ENCODE measurements at places on chromosomes 6 and 20.

- DNase-seq, result no peak
Observed at GRCh38 chr6:107284805-107285204, 169.5 kb upstream of the BEND3 start.

DNA sequence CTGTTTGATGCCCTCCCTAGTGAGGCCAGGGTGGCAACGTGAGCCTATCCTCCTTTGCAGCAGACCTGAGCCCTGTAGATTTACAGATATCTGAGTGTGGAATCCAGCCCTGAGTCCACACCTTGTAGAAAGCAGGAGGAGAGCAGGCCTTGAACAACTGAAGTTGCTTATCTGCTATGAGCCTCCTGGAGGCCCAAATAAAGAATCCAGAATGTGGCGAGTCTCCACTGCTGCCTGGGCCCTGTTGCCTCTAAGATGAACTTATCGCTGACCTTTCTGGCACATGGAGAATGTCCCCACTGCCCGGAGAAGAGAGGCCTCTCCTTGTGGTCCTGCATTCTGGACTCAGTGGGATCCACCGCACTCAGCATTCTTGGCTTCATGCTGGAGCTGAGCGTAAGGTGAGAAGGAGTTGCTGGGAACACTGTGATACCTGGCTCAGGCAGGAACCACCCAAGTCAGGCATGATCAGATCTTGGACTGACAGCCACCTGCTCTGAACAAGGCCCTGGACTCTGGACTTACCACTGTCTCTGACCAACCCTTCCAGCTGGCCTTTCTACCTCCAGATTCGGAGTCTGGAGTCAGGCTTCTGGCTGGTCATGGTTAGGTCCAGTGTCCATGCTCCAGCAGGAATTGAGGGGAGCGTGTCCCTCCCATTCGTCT lies 5.8 kb upstream of the MANBAL start:
- DNase-seq, result no peak

DNA sequence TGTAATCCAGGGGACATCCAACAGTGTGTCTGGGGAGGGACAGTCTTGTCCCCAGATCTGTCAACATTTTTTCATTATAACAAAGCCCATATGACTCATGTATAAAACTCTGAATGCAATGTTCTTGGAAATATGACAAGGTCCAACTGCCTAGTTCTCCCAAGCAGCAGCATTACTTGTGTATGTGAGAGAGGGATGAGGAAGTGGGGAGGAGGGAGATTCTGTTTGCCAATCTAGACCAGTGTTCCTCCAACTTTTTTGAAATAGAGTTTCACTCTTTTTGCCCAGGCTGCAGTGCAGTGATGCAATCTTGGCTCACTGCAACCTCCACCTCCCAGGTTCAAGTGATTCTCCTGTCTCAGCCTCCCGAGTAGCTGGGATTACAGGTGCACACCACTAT lies 394.8 kb downstream of the DHX35 start:
- DNase-seq, result no peak

DNA sequence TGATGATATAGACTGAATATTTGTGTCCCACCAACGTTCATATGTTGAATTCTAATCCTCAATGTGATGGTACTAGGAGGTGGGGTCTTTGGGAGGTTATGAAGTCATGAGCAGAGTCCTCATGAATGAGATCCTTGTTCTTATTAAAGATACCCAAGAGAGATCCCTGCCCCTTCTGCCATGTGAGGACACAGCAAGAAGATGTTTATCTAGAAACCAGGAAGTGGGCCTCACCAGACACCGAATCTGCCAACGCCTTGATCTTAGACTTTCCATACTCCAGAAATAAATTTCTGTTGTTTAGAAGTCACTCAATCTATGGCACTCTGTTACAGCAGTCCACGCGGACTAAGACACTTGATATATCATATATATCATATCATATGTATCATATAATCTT lies 67.7 kb upstream of the GCM1 start:
- DNase-seq, result no peak

DNA sequence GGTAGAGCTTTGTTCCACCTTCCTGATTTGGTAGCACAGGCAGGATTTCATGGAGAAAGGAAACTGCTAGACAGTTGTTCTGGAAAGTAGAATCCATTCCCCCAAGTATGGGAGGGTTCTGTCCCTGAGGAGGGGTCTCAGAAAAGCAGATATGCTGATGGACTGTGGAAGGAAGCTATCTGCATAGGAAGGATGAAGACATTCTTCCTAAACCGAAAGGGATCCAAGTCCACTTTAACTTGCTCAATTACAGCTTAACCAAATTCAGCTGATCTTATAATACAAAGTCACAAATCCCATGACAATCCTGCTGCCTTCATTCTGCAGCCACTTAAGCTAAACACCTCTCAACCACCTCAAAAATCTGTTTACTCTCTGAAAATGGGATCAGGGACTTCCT lies 2.6 kb downstream of the MAN1A1 start:
- DNase-seq, result no peak

GRCh38 chr20:54257071-54257816 lies 49.4 kb downstream of the PFDN4 start:
- DNase-seq, result no peak

- DNase-seq, result no peak
Observed at GRCh38 chr6:45377043-45377553, 636 bp downstream of the SUPT3H start.

DNA sequence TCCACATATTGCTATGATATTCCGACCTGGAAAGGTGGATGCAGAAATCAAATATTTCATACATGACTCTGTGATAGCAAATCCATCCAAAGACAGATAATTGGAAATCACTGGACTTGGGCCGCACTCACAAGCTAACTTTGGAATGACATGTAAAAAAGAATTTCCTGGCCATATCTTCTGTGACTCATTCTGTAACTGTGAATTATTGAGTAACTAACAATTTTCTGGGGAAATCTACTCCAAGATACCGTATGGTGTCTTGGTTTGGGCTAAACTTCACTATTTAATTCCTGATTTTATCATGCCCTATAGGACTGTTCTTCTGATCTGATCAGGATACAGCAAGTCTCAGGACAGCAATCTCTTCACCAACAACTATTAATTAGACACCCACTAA lies 92.7 kb upstream of the LY86 start:
- DNase-seq, result no peak

- DNase-seq, result no peak
Observed at GRCh38 chr6:139679516-139680179, 305.2 kb upstream of the CITED2 start.

- DNase-seq, result no peak
Observed at GRCh38 chr20:44282192-44282591, 28.8 kb downstream of the FITM2 start.

- no peak for DNase-seq
Observed at GRCh38 chr6:17983730-17984129, 3.7 kb downstream of the KIF13A start.

GRCh38 chr6:141580131-141580530 lies 552.6 kb upstream of the GJE1 start:
- DNase-seq, result no peak

DNA sequence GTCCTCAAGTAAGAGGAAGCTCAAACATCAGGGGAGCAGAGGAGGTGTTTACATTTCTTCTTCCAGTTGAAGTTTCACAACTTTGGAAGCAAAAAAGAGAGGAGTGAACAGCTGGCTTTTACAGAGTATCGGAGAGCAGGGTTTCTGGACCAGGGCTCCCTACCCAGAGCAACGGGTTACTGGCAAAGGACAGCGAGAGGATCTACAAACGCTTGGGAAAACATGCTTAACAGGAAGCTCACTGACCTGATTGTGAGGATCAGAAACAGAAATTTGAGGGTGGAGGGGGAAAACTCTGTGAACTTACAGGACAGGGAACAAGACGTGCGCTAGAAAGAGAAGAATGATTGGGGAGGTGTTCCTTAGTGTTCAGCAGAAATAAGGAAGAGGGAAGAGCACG lies 85.7 kb upstream of the TAB2 start:
- DNase-seq, result no peak

DNA sequence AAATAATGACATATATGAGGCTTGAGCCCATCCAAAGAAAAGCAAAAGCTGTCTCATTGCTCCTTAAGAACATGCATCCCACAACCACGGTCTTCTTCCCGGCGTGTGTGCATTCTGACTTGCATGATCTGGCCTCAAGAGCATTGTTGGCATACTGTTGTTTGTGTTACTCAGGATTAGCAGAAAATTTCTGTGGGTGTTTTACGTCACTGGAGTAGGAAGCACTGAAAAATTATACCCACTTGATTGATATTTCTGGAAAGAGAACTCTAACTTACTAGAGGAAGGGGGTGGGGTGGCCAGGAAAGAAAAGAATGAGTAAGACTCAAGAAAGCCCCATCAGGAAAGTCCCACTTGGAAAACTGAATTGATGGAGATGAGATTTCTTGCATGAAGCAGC lies 326.2 kb upstream of the PRDM1 start:
- no peak for DNase-seq

DNA sequence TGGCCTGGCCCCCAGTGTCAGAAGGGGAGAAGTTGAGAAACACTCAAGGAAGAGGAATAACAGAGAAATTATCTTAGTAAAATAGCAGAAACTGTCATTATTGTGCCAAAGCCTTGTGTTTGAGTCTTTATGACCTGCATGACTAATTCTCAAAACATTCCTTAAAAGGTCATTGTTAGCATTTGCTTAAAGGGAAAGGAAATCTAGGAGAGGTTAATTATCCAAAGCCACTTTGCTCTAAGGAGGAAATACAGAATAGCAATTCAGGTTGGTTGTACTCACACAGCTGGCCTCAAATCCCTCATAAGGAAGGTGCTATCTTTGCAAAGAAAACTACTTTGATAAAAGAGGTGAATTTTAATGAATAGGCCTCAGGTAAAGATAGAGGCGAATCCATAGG lies 516.7 kb downstream of the CBLN4 start:
- DNase-seq, result no peak

DNA sequence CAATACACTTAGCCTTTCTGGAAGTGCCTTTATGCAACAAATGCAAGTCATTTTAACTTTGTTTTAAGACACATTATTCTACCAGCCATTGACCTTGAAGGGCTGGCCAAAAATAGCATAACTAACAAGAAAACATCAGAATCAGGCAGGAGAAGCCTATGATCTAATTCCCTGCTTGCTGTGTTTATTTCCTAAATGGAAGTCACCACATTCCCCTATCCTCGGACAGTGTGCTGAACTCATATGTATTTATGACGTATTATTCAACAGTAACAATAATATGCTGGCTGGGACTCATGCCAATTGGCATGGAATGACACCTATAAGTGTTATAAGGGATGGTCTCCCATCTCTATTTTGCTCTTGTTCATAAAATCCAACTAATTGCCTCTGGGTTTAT lies 140.7 kb downstream of the MAP3K7 start:
- no peak for DNase-seq

- DNase-seq, result no peak
Observed at GRCh38 chr6:119137194-119138072, 59.0 kb upstream of the FAM184A start.

- no peak for DNase-seq
Observed at GRCh38 chr20:45500022-45500421, 15.4 kb downstream of the SPINT3 start.

DNA sequence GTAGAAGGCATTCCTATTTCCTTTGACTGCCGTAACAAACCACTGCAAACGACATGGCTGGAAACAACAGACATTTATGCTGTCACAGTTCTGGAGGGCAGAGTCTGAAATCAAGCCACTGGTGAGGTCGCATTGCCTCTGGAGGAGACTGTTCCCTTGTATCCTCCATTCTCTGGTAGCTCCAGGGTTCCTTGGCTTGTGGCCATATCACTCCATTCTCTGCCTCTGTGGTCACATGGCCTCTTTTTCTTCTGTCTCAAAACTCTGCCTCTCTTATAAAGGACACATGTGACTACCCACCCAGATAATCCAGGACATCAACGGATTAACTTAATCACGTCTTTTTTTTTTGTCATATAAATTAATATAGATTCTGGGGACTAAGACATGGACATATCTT lies 84.4 kb downstream of the LYRM2 start:
- no peak for DNase-seq

DNA sequence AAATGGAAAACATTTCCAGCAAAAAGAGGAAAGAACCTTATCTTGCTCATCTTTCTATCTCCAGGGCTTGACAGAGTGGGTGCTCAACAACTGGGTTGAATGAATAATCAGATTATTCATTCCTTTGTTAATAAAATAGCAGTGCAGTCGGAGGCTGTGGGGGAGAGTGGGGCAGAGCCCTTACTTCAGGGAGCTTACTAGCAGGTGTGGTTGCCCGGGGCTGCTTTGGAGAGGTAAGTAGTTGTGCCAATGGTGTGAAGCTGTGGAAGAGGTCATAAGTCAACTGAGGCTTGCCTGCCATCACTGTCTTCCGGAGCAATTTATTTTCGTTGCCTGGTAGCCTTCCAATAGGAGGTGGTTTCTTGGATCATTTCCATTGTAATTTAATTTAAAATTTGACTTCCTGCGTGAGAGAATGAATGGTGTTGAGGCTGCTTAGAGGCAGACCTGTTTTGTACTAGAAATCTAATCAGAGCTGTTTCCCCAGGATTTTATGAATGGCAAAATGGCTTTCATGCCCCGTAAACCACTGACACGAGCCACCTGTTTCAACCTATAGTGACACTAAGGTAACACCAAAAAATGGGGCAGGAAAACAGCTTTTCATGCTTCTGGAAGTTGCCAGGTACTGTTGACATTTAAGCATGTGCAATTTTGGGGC lies 51.4 kb downstream of the ZDHHC14 start:
- DNase-seq, result no peak

- DNase-seq, result peak; percentile 82
Observed at GRCh38 chr6:37691904-37692806, 5.5 kb downstream of the MDGA1 start.

- DNase-seq, result no peak
Observed at GRCh38 chr6:8749465-8749864, 314.1 kb upstream of the SLC35B3 start.

- DNase-seq, result no peak
Observed at GRCh38 chr6:155177363-155177961, 86.4 kb upstream of the CLDN20 start.

- DNase-seq, result no peak
Observed at GRCh38 chr6:145885431-145885830, 70.8 kb upstream of the FBXO30 start.

DNA sequence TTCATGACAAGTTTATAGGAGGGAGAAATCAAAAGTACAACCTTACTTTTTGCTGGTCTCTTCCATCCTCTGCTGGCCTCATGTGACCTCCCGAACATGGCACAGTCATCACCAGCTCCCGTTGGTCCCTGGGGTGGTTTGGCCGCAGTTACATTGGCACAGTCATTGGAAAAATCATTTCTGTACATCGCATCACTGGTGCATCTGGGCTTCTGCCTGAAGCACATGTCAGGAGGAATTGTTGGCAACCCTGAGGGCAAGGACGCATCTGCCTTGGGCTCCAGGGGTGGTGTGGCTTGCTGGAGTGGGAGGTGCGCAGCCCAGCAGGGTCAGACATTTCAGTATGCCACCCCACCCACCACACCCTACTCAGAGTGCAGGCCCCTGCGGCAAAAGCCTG lies 162.9 kb upstream of the SLC24A3 start:
- no peak for DNase-seq

GRCh38 chr6:98292810-98293209 lies 541.6 kb upstream of the POU3F2 start:
- DNase-seq, result no peak

GRCh38 chr6:87075168-87075567 lies 19.7 kb downstream of the CGA start:
- no peak for DNase-seq

GRCh38 chr20:32792731-32793458 lies 26.9 kb upstream of the MAPRE1 start:
- no peak for DNase-seq

All from activated CD4-positive, CD25-positive, alpha-beta regulatory T cell treated with anti-CD3 and anti-CD28 coated beads, Interleukin-2, amount 50 U/mL, for 72 hours (primary cell).